Nucleus accumbens (tissue), 56 donors: ENCODE measurements at places on chromosomes 3 and 15.
A peak's percentile ranks its signal among the peaks of the same experiment; 100 is the strongest.

GRCh38 chr3:44969154-44969827, 6.7 kb downstream of the ZDHHC3 start:
- no peak for DNase-seq

GRCh38 chr15:25062551-25063430, 108.0 kb downstream of the SNRPN start:
- no peak for DNase-seq

DNA sequence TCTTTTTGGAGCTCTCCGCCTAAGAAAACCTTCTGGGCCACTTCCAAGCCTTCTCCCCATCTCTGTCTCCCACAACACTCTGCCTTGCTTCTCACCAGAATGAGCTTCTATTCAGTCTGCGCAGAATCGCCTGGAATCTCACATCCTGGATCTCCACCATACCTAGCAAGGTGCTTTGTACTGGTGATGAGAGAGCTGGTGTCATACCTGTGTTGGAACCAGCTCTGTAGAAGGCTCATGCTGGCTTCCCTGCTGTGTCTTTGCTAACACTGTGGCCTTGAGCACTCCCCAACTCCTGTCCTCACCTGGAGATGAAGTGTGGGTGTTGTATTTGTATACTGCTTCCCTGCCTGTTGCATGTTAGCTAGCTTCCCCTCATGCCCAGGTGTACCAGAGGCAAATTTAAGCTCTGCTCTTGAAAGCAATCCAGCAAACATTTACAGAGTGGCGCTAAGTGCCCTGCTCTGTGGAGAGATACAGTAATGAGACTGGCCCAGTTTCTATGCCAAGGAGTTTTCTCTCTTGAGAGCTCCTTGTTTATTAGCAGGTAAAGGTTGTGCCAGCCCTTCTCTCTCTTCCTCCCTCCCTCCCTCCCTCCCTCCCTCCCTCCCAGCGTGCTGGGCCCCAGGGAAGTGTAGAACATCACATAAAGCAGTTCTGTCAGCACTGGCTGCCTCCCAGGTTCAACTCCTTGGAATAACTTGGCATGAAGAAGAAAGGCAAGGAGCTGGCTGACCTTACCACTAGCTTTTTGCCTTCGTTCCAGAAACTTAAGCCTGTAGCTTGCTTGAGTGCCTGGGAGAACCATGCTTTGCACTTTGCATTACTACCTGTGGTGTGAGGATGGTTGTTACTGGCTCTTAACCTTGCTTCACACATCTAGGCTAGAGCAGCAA, 54.9 kb downstream of the TRIM71 start:
- no peak for DNase-seq

GRCh38 chr3:79339846-79340245, 428.0 kb downstream of the ROBO1 start:
- DNase-seq: no peak

- no peak for DNase-seq
Measured at GRCh38 chr3:46561951-46562350, 4.2 kb downstream of the LRRC2 start.

DNA sequence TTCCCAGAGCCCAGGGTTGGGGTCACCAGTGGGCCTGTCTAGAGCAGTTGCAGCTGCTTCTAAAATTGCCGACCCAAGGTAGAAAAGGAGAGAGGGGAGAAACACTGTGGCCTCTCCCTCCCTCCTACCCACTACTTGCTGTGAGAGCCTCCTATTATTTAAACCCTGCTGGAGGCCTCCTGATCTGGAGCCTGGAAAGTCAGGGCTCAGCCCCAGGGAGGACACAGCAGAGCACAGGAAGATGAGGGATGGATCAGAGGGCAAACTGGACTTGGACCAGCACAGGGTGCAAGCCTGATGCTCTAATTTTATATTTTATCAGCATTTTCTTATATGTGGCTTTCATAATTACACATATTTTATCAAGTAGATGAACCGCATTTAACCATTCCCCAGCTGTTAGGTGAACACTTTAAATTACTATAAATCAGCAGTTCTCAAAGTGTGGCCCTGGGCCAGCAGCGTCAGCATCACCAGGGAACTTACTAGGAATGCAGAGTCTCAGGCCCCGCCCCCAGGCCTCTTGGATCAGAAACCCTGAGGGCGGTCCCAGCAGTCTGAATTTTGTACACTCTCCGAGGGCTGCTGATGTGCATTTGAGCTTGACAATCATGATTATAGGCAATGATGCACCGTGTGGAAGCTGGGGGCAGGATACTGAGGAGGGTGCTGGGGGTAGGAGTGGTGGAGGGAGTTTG, 26.7 kb downstream of the SMAD3 start:
- no peak for DNase-seq

GRCh38 chr3:176683382-176683781, 513.9 kb downstream of the TBL1XR1 start:
- DNase-seq: no peak

DNA sequence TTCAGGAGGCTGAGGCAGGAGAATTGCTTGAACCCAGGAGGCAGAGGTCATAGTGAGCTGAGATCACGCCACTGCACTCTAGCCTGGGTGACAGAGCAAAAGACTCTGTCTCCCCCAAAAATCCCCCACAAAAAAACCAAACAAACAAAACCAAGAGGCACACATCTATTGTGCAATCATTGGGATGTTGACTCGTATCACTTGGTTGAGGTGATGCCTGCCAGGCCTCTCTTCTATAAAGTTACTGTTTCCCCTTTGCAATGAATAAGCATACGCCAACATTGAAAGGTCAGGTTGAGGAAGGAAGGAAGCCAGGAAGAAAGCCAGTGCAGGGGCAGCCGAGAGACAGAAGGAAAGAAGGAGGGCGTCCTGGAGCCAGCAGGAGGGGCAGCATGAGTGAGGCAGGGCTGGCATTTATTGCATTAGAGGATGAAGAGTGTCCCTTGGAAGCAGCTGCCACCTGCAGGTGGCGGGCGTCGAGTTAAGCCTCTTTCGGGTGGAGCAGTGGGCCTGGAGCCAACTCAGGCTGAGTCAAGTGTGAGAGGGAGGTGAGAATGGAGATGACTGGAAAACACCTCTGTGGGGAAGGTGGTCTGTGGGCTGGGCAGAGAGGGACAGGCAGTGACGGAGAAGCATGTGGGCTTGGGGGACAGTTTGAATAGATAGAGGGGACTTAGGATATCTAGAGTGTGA, 8.3 kb upstream of the CSPG4 start:
- no peak for DNase-seq

- no peak for DNase-seq
Measured at GRCh38 chr15:78225783-78226541, 8.4 kb downstream of the ACSBG1 start.

DNA sequence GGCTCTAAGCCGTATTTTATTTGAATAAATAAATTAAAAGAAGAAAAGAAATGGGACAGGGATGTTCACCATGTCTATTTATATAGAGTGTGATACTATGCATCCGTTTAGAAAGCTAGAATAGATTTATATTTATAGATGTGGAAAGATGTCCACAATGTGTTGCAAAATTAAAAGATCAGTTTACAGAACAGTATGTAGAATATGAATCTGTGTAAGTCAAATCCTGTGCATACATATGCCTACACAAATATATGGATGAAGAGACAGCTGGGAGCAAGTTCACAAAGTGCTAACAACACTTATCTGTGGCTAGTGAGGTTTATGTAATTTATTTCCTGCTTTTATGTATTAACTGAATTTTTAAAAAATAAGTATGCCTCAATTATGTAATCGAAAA, 25.4 kb upstream of the SLMAP start:
- no peak for DNase-seq

DNA sequence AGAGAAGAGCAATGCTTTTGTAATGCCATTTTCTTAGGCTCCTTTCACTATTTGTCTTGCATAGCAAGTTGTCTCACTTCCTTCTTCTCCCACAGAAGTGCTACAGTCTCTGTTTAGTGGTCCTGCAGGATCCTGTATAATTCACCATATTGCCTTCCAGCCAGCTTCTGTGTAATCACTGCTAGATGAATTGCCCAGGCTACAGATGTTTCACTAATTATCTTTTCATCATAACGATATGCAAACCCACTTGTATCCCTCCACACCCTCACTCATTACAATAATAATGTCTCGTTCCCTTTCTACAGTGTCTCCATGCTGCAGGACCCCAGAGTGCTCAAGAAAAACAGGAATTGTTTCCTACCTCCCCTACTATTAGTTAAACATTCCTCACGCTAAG, 402.9 kb downstream of the TBL1XR1 start:
- no peak for DNase-seq

DNA sequence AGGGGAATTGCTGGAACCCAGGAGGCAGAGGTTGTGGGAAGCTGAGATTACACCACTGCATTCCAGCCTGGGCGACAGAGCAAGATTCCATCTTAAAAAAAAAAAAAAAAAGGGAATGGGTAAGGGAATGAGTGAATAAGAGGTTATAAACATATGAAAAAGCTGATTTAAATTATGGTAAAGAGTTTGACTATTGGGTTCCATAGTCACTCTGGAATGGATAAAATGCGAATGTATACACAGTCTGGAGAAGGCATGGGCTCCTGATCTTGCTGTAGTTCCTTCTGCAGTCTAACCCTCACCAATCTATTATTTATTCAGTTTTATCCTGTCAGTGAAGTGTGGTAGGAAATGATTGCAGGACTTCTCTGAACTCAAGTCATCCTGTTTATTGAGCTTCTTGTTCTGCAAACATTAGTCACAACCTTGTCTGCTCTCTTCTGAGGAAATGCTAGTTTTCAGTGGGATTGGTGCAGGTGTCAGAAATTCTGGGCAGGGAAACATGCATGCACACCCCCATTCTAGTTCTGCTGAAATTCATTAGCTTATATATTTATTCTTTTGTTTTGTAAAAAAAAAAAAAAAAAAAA, 190.9 kb upstream of the CFAP20DC start:
- no peak for DNase-seq

GRCh38 chr3:56683122-56683817, at the start of gene TASOR:
TSS of gene TASOR (minus strand) at chr3:56683265. CDS start at chr3:56683006, 259 bp downstream.
- peak; percentile 61 for DNase-seq

GRCh38 chr15:94083467-94084052, 147.8 kb upstream of the MCTP2 start:
- DNase-seq: no peak

DNA sequence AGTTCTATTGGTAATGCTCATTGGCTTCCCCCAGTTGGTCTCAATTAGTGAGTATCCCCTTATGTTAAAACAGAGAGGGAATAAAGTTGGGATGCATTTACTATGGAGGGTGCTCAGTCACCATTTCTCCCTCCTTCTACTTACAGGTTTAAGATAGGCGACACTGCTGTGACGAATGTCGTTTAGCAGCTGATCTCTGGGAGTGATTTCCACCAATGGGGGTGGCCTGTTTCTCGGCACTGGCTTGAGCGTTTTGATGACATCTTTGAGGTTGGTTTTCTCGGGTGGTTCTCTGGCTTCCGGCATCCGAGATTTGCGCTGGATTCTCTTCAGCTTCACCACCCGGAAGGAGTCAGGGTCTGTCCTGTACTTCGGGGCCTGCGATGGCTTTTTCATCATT, 3.8 kb downstream of the LMOD3 start:
- DNase-seq: no peak

GRCh38 chr3:184366619-184367289, 5.2 kb downstream of the POLR2H start:
- no peak for DNase-seq

GRCh38 chr15:63818629-63819028, 15.1 kb downstream of the HERC1 start:
- no peak for DNase-seq

- DNase-seq: no peak
Measured at GRCh38 chr3:195007151-195007550, 263.8 kb downstream of the XXYLT1 start.
